ENCODE measurements at places on chromosomes 7 and 10.
A peak's percentile ranks its signal among the peaks of the same experiment; 100 is the strongest.

- peak; percentile 12 for DNase-seq
Measured at GRCh38 chr10:73413108-73413527, 740 bp downstream of the ANXA7 start.

DNA sequence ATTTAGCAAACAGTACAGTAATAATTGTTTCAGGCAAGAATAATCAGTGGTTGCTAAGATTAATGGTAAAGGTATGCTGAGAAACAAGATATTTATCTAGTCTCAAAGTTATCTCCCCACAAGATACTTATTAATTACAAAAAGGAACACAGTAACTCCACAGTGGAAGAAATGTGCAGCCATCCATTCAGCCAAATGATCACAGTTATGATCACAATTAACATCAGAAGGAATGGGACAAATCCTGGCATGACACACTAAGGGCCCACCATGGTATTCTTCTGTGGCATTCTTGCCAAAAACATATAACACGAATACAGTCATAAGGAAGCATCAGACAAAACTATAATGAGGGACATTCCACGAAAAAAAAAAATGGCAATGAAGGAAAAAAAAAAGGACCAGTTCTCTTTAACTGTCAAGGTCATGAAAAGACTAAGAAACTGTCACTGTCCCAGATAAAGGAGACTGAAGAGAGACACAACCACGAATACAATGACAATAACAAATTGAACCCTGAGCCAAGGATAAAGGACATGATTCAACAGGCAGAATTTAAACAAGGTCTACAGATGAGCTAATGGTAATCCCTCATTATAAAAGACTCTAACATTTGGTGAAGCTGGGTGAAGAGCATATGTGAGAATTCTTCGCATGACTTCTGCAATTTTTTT is 20.9 kb downstream of the NUDCD3 start:
- no peak for DNase-seq

- no peak for DNase-seq
Measured at GRCh38 chr7:27575613-27576012, 87.1 kb downstream of the HIBADH start.

DNA sequence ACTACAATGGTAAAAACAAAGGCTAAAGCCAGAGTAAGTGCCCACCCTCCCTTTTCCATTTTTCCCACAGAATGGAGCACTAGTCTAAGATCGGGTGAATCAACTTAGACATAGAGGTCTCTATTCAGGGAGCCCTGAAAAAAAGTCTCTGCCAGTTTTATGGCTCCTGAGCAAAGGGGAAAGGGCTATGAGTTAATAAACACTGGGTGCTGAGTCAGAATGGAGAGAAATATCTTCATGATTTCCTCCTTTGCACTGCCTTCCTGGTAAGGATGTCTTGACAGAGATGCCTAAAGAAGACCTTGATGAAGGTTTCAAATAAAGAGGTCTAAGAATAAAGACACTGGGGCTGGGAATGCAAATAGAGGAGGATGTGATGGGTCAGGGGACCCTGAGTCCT is 607.4 kb upstream of the MBL2 start:
- no peak for DNase-seq

- DNase-seq, result no peak
Measured at GRCh38 chr7:81811956-81812865, 42.4 kb upstream of the HGF start.

- DNase-seq, result no peak
Measured at GRCh38 chr7:137985253-137985896, 16.5 kb downstream of the CREB3L2 start.

- no peak for DNase-seq
Measured at GRCh38 chr7:31419505-31420055, 79.1 kb upstream of the NEUROD6 start.

DNA sequence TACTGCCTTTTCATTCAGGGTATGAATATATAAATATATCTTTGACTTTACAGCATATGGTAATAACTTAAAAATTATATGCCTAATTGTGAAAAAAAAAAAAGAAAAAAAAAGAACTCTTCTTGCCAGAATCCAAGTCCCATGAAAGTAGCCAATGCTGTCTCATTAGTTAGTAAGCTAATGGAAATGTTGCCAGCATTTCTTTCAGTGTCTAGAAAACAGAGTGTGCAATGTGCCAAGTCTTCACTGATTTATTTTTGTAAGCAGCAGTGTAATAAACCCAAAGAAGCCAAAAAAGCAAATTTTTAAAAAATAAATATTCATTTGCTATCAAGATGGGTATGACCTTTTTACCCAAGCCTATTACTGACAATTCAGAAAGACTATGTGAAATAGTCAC is 31.1 kb upstream of the LRRN3 start:
- no peak for DNase-seq

DNA sequence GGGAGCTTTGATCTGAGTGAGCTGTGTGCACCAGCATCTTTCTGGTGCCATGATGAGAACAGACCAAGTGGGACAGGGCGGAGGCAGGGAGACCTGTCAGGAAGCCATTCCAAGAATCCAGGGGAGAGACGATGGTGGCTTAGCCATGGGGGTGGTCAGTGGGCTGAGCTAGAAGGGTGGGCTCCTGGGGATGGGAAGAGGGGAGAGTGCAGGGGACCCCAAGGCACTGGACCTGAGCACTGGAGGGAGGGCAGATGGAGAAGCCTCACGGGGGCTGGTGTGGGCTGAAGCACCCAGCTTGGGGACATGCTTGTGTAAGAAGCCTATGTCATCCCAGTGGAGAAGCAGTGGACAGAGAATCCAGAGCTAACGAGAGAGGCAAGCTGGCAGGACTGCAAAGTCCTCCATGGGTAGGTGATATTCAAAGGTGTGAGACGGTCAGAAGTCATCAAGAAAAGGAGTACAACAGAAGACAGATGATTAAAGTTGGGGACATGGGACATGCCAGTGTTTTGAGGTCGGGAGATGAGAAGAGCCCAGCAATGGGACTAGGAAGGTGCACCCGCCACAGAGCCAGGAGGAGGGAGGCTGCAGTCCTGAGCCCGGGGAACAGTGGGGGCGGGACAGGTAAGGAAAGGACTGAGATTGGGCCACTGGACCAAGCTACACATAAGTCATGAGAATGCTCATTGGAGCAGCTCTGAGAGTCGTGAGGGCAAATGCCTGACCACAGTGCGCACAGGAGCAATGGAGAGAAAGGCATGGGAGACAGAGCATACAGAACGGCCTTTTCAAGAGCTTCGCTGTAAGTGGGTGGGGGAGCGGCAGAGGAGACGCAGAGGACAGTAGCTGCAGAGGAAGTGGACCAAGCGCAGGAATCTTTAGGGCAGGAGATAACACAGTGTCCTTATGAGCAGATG is 72.0 kb downstream of the GRID1 start:
- DNase-seq, result no peak

GRCh38 chr10:32377458-32378259 is 30.7 kb upstream of the EPC1 start:
- peak; percentile 25 for DNase-seq

GRCh38 chr7:79452032-79452494 is 1.4 kb downstream of the MAGI2 start:
- peak; percentile 72 for DNase-seq

DNA sequence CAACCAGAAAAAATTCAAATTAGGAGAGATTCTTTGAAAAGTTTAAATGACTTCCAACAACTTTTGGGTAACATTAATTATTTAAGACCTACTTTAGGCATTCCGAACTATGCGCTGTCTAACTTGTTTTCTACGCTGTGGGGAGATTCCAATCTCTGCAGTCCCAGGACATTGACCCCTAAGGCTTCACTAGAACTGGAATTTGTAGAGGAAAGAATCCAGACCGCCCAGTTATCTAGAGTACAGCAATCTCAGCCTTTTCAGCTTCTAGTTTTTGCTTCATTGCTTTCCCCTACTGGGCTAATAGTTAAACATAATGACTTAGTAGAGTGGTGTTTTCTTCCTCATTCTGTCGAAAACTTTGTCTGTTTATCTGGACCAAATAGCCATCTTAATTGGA is 14.9 kb upstream of the DDC start:
- no peak for DNase-seq

DNA sequence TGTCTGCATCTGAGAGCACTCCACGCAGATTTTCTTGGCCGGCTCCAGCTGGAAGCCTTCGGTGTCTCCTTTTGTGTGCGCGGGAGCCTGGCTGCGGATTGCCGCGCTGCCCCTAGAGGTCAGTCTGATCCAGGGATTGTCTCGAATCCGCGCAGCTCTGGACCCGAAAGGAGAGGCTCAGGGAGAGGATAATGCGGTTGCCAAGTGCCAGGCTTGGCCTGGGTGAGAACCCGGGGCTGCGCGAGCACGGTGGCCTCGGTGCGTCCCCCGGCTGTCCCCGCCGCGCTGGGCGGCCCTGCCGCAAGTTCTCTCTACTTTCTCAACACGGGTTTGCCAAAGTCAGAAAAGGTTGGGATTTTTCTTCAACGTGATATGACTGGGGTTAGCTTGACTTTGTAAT is 140.9 kb downstream of the ADCYAP1R1 start:
- peak; percentile 3 for DNase-seq

DNA sequence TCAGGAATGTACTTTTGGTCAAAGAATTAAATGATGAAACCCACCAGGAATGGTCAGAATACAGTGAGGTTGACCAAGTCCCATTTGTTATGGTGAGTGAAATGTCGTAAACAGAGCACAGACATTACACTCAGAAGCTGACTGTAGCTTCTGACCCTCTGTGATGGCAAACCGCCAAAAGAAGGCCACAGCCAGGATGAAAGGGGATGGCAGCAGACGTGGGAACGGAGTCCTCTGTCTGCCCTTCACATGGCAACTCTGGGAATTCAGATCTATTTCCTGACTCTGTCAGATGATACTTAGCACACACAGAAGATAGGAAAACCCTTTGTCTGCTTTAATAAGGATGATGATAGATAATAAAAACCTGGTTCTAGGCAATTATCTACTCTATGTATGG is 757.1 kb downstream of the SORCS3 start:
- DNase-seq, result no peak

DNA sequence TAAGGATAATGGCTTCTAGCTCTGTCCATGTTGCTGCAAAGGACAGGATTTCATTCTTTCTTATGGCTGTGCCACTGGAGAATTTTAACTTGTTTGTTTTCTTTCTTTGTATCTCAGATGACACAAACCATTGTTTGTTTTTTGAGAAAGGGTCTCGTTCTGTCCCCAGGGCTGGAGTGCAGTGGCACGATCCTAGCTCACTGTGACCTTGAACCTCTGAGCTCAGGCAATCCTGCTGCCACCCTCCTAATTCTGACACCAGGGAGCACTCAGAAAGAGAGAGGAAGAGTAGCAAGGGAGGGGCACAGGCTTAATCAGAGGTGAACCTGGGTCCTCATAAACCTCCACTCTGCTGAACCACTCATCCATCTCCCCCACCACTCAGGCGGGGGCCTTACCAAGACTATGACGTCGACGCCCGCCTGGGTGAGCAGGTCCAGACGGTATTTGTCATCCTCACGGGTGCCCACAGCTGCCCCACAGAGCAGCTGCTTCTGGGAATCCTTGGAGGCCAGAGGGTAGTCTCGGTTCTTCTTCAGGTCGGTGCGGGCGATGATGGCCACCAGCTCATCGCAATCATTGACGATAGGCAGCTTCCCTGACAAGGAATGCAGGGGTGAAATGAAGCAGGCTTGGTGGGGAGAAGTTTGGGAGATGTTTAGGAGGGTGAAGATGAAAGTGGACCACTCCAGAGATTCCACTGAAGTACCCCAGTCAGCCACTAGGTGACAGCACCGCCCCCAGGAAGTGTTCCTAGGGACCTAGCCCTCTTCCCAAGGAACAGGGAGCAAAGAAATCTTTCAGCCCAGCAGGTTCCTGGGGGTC is 11.6 kb downstream of the IMPDH1 start:
- DNase-seq, result no peak

DNA sequence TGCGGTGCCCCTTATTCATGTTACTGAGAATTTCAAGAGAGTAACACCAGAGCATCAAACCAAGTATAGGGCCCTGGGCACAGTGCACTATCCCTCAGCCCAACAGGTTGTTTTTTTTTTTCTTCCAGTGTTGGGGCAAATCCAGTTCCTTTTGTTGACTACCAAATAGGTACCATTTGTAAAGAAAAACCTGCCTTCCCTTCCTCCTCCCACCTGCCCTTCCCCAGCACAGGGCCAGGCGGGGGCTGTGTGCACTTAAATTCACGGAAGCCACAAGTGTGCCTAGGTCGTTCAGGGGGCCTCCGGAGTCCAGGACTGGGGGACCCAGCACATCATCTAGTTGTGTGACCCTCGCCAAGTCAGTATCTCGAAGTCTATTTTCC is 595 bp upstream of the SFXN4 start:
- no peak for DNase-seq

DNA sequence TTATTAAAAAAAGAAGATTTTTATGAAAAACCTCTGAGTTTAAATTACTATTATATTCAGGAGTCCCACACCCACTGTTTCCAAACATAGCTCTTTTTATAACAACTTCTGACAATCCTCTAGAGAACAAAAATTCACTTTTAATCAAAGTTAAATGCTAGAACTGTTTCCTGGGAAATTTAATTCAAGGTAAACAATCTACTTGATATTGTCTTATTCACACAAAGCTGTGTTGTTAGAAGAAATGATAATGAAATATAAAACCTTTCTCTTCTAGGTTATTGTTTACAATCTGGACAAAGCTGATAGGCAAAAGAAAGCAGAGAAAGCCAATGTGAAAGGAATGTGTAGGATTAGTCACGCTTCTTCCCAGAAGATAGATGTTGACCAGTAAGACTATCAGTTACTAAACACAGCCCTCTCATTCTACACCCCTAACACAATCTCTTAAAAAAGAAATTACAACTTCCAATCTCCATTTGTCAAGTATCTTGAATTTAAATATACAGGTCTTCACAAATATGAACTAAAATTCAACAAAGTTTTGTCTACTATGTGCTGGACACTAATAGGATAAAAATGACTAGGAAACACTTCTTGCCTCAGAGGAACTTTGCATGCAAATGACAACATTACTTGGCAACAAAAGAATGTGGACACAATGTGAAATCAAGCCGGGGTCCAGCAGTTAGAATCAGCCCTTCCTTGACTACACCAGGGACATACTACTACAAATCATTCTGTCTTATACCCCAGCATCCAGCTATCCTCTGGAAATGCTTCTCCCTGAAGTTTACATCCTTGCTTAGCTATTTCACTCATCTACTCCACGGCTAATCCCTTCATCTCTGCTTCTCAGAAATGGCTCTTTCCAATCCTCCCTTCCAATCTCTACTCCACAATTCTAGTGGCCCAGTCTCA is 123.7 kb downstream of the IMMP2L start:
- no peak for DNase-seq

DNA sequence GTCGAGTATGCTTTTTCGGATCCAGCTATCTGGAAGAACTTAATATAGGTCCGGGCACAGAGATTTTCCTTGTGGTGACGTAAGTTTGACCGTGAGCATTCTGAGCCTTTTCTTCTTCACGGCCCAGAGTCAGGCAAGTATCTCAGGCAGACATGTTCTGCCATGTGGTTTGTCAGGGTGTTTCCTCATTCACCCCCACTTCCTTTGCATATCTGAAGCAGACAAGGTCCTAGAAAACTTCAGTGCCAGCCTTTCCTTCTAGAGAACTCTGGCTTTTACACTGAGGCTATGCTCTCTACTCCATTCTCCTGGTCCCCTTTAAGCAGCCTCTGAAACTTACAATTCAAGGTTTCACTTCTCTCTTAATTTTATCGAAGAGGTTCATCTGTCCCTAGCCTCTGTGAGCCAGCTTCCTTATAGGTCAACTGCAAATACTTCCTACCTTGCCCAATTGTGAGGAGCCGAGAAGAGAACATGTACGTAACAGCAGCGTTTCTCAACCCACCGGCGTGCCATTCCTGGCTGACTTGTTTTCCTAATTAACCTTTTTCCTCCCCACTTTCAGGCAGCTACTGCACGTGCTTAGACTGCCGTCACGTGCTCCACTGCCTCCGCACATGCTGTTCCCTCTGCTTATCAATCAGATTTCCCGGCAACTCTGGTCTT is 47.3 kb downstream of the CDCA7L start:
- DNase-seq, result no peak

All from NCI-H2171 (cell line).